ENCODE measurements at places on chromosomes 1 and 21. TPM values are rescaled to one million over a fixed set of nuclear protein-coding genes. Genes with fewer than 3 reads are reported as not detected.

LCE6A gene
- not detected for total RNA-seq

- DNase-seq, result no peak
These were observed 9.4 kb downstream of the CORT start for GRCh38 chr1:10459184-10459583.

GRCh38 chr1:158105352-158106095 is 75.2 kb upstream of the CD1D start:
- no peak for DNase-seq

DNA sequence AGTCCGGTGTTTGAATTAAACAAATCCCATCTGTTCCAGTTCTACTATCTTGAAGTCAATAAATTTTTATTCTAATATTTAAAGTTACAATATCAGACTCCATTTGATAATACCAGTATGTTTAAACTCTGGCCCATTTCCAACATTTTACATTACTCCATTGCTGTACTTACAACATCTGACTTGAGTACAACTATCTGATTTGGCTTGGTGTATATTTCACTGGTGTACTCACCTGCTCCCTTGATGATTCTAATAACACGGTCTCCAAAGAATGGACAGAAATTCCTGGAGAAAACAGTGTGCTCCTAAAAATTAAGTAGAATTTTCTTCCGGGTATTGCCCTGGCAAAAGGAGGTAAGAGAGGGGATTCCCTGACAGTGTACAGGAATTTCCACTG is 680.5 kb upstream of the ADAMTS5 start:
- DNase-seq, result no peak

DNA sequence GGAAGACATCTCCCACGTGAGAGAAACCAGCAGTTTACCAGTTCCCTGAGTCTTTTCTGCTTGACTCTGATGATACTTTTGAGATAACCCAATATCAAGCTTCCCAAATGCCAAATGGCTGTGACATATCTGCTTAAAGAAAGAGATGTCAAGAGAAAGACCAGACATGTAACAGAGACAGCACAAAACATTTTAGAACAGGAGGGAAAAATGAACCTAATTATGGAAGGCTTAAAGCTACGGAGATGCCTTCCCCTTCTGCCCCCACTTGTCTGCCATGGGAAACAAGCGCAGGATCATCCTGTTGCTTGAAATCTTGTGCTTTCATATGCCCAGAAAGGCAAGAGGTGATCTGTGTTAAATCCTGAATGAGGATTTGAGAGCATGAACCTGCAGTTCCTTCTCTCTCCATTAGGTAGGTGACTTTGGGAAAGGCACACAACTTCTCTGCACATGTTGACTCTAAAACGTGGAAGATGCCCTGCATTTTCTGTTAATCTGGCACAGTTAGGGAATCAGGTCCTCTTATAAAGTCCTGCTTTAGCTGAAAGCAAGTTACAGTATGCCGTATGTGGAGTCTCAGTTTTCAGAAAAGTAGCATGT is 46.7 kb upstream of the MTR start:
- DNase-seq, result no peak

GRCh38 chr1:199041173-199041914 is 402.5 kb downstream of the PTPRC start:
- DNase-seq, result no peak

PSMA5 gene
- total RNA-seq, result 51.2 TPM

UBXN10 gene
- total RNA-seq, result 0.29 TPM

GRCh38 chr1:115492019-115492595 is 149.7 kb upstream of the VANGL1 start:
- DNase-seq, result no peak

GRCh38 chr1:103459346-103459745 is 66.2 kb upstream of the RNPC3 start:
- DNase-seq, result no peak

DNA sequence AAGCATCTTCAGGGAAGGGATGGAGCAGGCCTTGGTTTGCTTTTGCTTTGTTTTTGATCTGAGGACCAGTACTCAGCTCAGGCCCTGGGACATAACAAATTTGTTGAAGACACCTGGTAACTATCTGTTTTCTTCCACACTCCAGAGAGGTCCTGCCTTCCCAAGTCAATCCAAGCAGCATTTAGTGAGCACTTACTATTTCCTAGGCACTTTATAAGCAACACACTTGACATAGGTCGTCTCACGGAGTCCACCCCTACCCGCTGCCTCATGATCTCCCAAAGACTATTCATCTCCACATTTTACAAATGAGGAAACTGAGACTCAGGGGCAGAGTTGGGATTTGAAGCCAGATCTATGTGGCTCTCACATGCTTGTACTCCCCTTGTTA is 14.4 kb upstream of the EPHA2 start:
- DNase-seq, result no peak

DNA sequence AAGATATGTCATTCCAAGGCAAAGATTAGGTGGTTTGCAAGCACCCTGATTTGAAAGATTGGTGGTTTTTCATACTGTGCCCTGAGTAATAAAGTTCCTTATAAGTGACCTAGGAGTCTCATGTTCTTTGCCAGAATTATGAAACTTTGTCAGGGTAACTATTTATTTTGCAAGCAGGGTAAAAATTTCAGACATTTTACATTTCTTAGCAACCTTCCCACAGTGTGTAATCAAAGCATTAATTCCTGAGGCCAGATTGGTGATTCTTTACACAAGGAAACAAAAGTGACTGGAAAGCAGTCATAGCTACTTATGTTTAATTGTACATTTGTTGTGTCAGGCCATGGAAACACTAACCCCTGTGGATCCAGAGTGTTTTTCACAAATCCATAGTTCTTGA is 998.0 kb upstream of the B3GALT2 start:
- DNase-seq, result no peak

- no peak for DNase-seq
These were observed 31.2 kb downstream of the KCNK2 start for GRCh38 chr1:215113776-215114153.

GRCh38 chr1:71780681-71781080 is 501.7 kb downstream of the NEGR1 start:
- DNase-seq, result no peak

FAM72B gene
- total RNA-seq, result 1.1 TPM

INTS7 gene
- 9.6 TPM for total RNA-seq
